ENCODE measurements at places on chromosomes 5 and 9.
A peak's percentile ranks its signal among the peaks of the same experiment; 100 is the strongest.

DNA sequence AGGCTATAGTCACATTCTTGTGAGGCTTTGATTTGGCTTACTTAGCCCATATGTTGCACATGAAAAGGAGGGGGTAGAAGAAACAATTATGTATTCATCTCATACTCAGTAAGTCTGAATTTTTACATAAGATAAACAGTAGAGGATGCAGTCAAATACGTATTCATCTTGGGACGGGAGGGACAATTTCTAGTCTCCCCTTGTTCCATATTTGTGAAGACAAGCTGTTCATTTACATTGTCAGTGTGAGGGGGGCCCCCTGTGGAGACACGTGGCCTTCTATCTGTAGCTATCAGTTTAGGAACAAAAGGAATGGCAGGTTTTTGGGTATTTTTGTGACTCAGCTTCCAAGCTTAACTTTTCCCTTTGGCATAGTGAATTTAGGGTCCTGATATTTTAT, 49.2 kb upstream of the PPP1R2B start:
- H3K27ac ChIP-seq = no peak overlapping the region
- no peak overlapping the region for H3K4me3 ChIP-seq
- H3K27me3 ChIP-seq = no peaks in the 10 kb centered on the region
- DNase-seq = no peak
- H3K4me1 ChIP-seq = no peaks in the 10 kb centered on the region

DNA sequence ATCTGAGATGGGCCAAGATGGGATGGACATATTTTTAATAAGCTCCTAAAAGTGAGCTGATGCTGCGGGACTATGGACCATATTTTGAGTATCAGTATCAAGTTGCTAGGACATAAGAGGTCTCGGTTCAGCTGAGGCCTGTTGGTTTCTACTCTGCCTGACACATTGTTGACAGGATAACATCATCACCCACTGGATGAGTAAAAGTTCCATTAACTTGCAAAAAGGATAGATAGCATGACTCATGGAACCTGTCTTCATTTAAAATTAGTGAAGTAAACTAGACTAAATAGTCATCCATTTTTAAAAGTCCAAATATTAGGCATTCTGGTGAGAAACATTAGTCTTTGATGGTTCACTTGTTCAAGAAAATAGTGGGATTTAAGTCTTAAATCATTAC, 33.3 kb downstream of the PARP8 start:
- H3K4me3 ChIP-seq = no peak overlapping the region
- no peaks in the 10 kb centered on the region for H3K36me3 ChIP-seq
- no peak for DNase-seq
- H3K27ac ChIP-seq = no peak overlapping the region

DNA sequence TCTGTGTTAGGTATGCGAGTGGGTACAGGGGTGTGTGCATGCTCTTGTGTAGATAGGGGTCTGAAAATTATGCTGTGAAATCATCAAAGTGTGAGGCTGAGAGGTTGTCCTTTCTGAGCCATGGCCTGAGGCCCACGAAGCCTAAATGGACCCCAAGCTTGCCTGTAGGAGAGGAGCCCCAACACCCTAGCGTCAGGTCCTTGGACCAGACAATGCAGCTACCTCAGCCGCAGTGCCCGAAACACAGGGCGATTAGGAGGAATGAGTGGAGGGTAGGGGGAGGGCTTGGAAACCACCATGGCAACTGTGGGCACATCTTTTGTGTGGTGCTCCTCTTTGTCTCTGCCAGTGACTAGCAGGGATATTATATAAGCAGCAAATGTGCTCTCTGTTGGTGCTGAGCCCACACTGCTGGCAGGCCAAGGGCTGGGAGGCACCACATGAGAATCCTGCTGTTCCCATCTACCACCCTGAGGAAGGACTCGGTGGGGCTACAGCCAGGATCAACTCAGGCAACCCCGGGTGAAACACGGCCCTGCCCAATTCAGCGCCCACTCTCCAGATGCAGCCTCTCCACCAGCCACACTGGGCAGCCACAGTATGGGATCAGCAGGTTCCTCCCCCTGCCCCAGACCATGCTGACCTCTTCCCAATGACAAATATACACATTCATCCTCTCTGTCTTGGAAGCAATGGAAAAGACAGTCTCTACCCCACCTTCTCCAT, 84.6 kb upstream of the FSTL4 start:
- no peaks in the 10 kb centered on the region for H3K27me3 ChIP-seq
- no peak overlapping the region for H3K4me3 ChIP-seq
- H3K27ac ChIP-seq = no peak overlapping the region
- H3K36me3 ChIP-seq = no peaks in the 10 kb centered on the region

GRCh38 chr5:157710882-157711281, 20.3 kb upstream of the THG1L start:
- H3K27ac ChIP-seq = peak overlapping the region; percentile 13
- H3K36me3 ChIP-seq = no peaks in the 10 kb centered on the region
- no peaks in the 10 kb centered on the region for H3K27me3 ChIP-seq
- no peak overlapping the region for H3K4me3 ChIP-seq
- DNase-seq = no peak
- H3K4me1 ChIP-seq = no peaks in the 10 kb centered on the region

DNA sequence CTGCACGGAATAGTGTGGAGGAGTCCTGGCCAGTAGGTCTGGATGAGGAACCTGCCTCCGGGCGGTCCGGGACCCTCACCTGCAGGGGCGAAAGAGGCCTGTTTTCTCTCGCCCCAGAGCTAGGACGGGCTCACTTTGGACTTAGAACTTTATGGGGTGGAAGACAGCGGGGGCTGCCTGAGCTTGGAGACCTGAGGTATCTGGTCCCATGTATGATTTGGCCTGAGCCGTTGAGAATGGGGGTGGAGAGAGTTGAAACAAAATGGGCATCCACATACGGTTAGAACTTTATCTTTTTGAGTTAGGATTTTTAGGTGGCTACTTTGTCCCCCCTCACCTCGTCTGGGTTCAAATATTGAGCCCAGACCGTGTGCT, 681 bp upstream of the ETF1 start:
- no peak for DNase-seq
- peak overlapping the region; percentile 99 for H3K27ac ChIP-seq
- no peaks in the 10 kb centered on the region for H3K36me3 ChIP-seq
- peaks cover 36% of the 10 kb centered on the region for H3K4me1 ChIP-seq

DNA sequence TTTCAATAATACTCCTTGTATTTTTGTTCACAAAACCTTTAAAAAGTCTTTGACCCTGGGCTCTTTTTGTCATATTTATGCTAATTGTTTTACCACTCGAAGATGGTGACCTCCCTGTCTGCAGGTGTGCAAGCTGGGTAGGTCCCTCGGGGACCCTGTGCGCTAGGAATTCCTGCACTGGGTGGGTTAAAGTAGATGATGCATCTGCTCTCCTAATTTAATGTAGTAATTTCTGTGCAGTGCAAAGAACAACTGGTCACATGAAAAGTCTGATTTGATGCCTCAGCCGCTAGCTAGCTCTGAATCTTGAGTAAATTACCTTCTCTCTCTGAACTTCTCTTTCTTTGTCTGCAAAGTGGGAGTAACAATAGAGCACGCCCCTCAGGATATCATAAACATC, 139.1 kb upstream of the OTULINL start:
- H3K4me3 ChIP-seq = peak overlapping the region; percentile 53
- peak overlapping the region; percentile 77 for H3K27ac ChIP-seq
- no peaks in the 10 kb centered on the region for H3K27me3 ChIP-seq
- H3K4me1 ChIP-seq = peaks cover 64% of the 10 kb centered on the region
- H3K36me3 ChIP-seq = no peaks in the 10 kb centered on the region

- DNase-seq = no peak
- no peak overlapping the region for H3K27ac ChIP-seq
- no peaks in the 10 kb centered on the region for H3K27me3 ChIP-seq
- no peaks in the 10 kb centered on the region for H3K4me1 ChIP-seq
- H3K4me3 ChIP-seq = no peak overlapping the region
- no peaks in the 10 kb centered on the region for H3K36me3 ChIP-seq
These were observed 173.9 kb downstream of the HSPA4 start for GRCh38 chr5:133225671-133226152.

Data from tibial nerve (tissue), 4 donors.